ENCODE measurements at places on chromosomes 6 and 20.

GRCh38 chr6:83008626-83009025, 57.0 kb downstream of the UBE3D start:
- no peak for DNase-seq

GRCh38 chr6:39496915-39497314, 174.4 kb upstream of the KCNK16 start:
- no peak for DNase-seq

DNA sequence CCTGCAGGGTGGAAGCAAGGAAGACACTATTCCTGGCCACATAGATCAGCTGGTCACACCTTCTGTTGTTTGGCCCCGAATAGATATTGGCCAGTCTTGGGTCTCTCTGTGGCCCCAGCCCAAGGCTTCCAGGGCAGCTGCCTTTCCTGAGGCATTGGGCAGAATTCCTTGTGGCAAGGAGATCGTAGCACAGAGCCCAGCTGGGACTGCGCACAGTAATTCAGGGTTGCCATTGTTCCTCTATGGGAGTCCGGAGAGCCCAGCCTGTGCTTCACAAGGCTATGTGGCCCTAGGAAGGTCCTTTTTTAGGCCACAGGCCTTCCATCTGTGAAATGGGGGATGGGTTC, 6.9 kb downstream of the SGK2 start:
- DNase-seq, result no peak

DNA sequence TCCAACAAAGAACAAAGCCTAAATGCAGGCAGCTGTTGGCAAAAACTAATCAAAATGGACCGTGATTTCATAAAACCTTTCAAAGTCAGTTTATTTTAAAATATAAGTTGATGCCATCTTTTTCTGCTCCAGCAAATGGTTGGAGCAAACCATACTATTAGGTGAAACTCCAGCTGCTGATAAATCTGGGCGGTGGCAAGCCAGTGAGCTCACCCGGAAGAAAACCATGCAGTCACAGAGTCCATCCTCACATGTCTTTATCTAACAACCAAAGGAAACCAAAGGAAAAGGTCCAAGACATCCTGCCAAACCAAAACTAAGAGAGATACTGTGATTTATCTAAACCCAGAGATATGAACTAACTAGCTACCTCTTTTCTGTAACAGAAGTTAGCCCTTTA, 72.6 kb downstream of the HIVEP2 start:
- no peak for DNase-seq

DNA sequence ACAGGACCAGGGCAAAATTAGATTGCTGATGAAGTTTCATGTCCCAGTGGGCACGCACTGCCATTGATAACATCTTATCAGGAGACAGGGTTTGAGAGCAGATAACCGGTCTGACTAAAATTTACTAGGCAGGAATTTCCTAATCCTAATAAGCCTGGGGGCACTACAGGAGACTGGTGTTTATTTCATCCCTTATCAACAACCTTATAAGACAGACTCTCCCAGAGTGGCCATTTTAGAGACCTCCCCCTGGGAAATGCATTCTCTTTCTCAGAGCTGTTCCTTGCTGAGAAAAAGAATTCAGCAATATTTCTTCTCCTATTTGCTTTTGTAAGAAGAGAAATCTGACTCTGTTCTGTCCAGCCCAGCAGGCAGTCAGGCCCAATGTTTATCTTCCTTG, 423.4 kb upstream of the IMPG1 start:
- no peak for DNase-seq

GRCh38 chr6:111087106-111087835, at the start of gene SLC16A10:
TSS of gene SLC16A10 (plus strand) at chr6:111087503. CDS start at chr6:111087753, 250 bp downstream.
- peak; percentile 6 for DNase-seq

GRCh38 chr6:117167520-117168271, 97.7 kb upstream of the VGLL2 start:
- peak; percentile 88 for DNase-seq

DNA sequence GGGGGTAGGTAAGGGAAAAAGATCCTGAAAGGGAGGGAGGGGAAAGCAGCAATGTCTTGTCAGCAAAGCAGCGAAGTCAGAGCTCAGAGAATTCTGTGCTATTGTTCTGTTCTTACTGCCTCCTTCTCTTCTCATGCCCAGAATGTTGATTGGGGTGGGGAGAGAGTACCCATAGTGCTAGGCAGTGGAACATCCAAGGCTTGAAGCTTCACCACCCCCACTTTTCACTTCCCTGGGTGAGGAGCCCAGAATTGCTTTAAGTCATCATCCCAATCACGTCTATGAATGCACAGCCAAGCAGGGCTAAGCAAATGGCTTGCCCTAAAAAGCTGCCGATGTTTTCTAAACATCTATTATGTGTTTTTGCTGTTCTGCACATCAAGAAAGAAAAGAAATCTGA, 16.5 kb downstream of the REPS1 start:
- no peak for DNase-seq

- DNase-seq, result no peak
Measured at GRCh38 chr6:29747688-29748250, 24.5 kb downstream of the HLA-F start.

GRCh38 chr20:21074605-21075336, 31.4 kb downstream of the LINC00237 start:
- peak; percentile 58 for DNase-seq

GRCh38 chr6:31533455-31533841, 4.7 kb downstream of the MCCD1 start:
- DNase-seq, result no peak

- DNase-seq, result no peak
Measured at GRCh38 chr20:39939241-39939865, 749.7 kb downstream of the MAFB start.

All from MV-4-11 (cell line).